ENCODE measurements at places on chromosomes 6 and 20.
A peak's percentile ranks its signal among the peaks of the same experiment; 100 is the strongest.

DNA sequence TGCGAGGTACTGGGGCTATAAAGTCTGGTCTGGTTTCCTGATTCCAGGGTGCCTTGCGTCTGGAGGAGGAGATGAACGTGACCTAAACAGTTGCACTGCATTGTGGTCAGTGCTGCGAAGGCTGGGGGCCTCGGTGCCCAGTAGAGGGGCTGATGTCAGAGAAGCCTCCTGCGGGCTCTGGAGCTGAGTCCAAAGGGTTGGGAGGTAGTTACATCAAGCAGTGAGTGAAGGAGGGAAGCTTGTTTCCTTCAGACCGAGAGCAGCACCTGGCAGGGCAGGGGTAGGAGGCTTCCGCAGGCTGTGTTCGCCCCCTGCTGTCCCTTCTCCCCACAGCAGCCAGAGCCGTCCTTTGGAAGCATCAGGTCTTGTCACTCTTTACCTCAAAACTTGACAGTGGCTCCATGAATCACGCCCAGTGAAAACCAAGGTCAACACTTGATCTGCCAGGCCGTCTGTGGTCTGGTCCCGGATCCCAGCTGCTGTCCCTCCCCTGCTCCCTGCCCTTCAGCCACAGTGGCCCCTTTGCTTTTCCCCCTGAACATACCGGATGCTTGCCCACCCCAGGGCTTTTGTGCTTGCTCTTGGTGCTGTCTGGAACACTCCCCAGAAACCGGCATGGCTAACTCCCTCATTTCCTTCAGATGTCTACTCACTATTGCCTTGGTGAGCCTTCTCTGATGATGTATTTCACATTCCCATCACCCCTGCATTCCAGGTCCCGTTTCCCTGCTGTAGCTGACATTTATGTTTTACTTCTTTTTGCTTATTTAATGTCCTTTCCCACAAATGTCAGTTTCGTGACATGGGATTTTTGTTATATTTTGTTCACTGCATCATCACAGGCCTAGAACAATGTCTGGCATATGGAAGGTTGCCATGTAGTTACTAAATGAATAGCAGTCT, 7.0 kb downstream of the DYNLRB1 start:
- DNase-seq = no peak

- peak; percentile 41 for DNase-seq
These were observed 148.3 kb upstream of the RPS6KA2 start for GRCh38 chr6:166775180-166775922.

DNA sequence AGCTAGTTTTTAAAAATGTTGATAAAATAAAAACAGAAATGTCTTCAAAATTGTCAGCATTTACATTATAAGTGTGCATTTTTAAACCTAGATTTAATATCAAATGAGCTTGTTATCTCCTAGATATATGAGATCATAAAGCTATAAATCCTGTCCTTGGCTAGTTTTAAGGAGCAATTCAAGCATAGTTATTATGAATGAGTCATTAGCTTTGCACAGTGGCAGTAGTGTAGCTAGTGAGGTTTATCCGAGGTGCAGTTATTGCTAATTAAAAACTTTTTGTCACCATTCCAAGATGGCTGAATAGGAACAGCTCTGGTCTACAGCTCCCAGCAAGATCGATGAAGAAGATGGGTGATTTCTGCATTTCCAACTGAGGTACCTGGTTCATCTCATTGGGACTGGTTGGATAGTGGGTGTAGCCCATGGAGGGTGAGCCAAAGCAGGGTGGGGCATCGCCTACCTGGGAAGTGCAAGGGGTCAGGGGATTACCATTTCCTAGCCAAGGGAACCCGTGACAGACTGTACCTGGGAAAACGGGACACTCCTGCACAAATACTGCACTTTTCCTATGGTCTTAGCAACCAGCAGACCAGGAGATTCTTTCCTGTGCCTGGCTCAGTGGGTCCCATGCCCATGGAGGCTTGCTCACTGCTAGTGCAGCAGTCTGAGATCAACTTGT, 108.8 kb upstream of the SYNCRIP start:
- no peak for DNase-seq

DNA sequence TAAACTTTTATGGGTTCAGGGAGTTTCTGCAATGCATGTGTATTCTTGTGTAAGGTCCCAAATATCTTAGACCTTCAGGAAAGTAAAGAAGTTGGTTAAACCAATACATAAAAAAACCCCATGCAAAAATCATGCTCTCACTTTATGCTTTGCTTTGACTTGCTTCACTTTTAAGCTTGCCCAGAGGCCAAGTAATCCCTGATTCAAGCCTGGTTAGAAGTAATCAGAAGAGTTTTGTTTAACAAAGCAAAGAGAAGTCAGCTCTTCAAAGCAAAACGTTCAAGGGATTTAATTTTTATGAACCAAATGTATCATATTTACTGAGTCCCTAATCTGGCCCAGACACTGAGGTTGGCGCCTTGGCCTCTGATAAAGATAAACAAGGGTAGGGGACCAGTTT, 26.7 kb upstream of the FNDC1 start:
- DNase-seq = no peak

- peak; percentile 41 for DNase-seq
These were observed 3.2 kb downstream of the OSBPL2 start for GRCh38 chr20:62241506-62241905.

DNA sequence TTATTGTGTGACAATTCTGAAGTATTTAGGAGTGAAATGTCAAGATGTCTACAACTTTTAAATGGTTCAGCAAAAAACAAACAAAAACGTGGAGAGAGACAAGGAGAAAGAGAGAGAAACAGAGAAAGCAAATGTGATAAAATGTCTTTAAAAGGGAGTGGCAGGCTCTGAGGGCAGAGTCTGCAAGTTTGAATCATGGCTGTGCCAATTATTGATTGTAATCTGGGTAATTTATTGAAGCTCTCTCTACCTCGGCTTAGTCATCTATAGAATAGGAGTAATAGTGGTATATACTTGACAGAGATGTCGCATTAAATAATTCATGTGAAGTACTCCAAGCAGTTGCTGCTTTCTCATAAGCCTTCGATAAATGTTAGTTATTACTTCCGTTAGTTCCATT, 61.3 kb upstream of the ARID1B start:
- no peak for DNase-seq

- no peak for DNase-seq
These were observed 116.5 kb upstream of the EEF1E1 start for GRCh38 chr6:8218861-8219260.

GRCh38 chr6:45415315-45415714, 37.6 kb upstream of the SUPT3H start:
- DNase-seq = no peak

DNA sequence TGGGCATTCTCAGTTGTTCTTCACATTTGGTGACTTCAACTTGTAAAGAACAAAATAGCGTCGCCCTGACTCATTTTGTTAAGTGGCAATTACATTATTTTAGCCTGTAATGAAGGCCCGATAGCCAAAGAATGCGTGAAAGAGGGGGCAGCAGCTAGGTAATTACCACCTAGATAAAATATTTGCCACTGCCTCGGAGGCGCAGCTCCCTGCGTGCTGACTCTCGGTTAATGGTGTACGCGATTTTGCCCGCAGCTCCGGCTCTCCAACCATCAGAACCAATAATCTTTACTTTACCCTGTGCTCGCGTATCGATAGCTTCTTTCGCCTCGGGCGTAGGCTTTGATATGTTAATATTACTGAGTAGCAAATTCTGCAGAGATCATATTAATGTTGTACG, 8.7 kb downstream of the TFAP2D start:
- DNase-seq = no peak

DNA sequence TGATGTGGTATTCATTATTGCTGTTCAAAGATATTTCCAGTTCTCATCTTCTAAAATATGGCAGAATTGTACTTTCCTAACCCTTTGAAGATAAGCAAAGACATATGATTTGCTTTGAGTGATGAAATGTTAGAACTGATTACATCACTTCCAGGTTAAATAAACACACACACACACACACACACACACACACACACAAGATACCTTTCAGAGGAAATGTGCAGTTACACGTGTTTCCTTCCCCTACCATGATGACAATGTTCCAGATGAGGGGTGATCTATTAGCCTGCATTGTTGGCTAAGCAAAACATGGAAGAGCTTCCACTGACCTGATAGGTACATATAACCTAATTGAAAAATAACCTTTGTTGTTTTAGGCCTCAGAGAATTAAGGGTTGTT, 11.7 kb upstream of the FRK start:
- no peak for DNase-seq

DNA sequence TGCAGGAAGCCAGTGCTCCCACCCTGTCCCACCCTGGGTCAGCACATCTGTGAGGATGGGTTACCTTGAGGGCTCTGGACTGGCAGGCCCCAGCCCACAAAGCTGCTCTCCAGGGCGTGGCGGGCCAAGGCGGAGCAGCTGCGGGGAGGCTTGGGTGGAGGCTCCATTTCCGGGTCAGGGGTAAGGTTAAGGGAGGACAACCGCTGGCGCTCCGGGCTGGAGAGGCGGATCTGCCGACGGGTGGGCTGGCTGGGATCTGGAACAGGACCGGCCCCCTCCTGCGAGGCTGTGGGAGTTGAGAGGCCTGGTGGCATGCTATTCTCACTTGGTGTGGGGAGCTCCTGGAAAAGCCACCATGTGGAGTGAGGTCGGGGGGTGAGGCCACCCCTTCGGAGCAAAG, 5.5 kb downstream of the SMPD2 start:
- DNase-seq = peak; percentile 54

DNA sequence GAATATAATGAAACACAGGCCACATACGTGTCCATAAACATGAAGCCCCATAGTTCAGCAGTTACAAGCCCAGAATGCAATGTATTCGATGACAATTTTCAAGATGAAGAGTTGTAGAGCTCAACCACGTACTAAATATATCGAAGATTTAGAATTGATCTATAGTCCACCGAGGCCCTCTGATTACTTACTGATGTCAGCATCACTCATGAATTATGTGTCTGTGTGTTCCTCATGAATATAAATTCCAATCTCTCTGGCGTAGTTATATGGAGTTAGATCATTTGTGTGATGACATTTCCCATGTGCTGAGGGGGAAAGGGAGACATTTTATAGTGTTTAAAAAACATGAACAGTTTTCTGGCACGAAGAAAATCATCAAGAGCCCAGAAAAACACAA, 97.5 kb downstream of the PFDN4 start:
- no peak for DNase-seq

DNA sequence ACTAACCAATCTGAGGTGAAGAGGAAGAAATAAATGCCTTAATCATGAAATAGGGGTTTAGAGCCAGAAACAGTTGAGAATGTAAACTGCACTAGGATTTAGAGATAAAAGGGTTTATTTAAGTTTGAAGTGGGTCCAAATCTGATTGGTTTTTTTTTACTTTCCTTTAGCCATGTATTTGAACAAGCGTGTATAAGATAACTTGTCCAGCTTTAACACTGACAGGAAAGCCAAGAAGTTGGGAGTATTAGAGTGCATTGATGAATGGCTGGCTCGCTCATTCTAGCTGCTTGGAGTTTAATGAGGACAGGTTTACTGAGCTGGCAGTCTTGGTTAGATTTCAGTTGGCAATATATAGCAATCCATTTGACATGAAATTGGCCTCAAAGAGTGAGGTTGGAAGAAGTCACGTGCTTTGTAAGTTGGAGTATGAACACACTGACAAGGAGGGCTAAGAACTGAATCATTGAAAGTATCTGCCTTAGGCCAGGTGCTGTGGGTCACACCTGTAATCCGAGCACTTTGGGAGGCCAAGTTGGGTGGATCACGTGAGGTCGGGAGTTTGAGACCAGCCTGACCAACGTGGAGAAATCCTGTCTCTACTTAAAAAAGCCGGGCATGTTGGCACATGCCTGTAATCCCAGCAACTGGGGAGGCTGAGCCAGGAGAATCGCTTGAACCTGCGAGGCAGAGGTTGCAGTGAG, 13.7 kb downstream of the SRSF3 start:
- DNase-seq = peak; percentile 4

DNA sequence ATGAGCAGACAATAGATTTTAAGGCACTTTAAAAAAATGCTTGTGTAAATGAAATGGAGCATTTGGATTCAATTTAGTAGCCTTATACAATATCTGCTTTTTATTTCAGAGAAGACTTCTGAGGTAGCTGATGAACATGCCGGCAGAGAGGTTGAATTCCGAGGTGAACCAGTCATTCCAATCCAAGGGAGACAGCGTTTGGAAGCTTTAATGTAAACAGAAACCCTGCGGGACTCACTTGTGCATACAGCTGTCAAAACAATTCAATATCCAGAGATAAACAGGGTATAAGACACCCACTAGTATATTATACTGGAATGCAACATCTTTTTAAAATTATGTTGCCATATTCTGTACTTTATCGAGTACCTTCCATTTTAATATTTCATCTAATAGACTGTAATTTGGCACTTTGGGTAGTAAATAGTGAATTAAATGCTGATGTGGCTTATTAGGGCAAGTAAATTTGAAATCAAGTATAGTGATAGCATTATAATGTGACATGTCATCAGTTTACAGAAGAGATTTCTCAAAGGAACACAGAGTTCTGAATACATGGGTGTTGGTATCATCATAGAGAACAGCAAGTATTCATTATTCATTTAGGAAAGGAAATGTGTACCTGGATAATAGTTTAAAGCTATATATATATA, 347.7 kb downstream of the PRKN start:
- no peak for DNase-seq

DNA sequence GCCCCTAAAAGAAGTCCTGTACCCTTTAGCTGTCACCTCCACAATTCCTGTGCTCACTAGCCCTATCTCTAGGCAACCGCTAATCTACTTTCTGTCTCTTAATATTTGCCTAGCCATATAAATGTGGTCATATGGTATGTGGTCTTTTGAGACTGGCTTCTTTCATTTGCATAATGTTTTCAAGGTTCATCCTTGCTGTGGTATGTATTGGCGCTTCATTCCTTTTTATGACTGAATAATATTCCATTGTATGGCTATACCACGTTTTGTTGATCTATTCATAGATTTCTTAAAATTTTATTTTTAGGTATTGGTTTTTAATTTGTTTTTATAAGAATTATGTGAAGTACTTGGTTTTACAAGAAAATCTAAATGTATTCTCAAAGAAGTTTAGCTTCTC, 70.0 kb downstream of the MAP3K4 start:
- no peak for DNase-seq

GRCh38 chr6:167735084-167735950, 91.4 kb upstream of the AFDN start:
- no peak for DNase-seq

- no peak for DNase-seq
These were observed 117.9 kb downstream of the CDH4 start for GRCh38 chr20:61369731-61370520.

GRCh38 chr20:4091490-4092479, 76.4 kb upstream of the RNF24 start:
- DNase-seq = peak; percentile 75

- no peak for DNase-seq
These were observed 205.0 kb upstream of the PREP start for GRCh38 chr6:105607636-105608621.

Data from right cardiac atrium (tissue), 5 donors.